Left renal pelvis (tissue), 4 donors: ENCODE measurements at places on chromosomes 4 and X. TPM values are rescaled to one million over a fixed set of nuclear protein-coding genes. Genes with fewer than 3 reads are reported as not detected.

DNA sequence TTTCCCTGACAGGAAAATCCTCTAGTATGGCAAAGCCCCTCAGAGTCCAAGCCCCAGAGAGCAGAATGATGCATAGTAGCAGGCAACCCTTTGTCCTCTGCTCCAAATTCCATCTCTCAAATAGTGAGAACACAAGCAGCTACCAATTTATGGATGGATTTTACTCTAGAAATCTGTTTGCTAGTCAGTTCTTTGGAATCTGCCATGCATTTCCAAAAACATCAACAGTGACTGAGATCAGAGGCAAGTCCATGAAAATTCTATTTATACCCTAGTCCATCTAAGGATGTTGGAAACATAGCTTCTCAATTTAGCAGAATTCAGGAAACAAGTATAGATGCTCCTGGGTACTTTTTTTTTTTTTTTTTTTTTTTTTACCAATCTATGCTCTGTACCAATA is 10.0 kb upstream of the CC2D2A start:
- no peak for DNase-seq

DNA sequence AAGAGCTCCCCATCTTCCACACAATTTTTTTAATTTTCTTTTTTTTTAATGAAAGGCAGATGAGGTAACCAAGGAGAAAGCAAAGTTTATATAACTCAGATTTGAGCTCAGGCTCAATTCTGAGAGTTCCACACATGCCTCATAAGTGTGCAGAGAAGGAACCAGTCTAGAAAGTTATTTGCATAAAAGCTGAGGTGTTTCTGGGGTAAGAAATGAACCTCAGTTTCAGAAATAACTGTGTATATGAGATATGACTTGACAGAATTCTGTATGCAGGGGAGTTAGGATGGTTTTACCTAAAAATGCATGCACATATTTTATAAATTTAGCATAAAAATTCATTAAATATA is 51.3 kb downstream of the DTHD1 start:
- no peak for DNase-seq

- no peak for DNase-seq
Measured at GRCh38 chrX:154462396-154462795, 4.3 kb downstream of the PLXNA3 start.

DNA sequence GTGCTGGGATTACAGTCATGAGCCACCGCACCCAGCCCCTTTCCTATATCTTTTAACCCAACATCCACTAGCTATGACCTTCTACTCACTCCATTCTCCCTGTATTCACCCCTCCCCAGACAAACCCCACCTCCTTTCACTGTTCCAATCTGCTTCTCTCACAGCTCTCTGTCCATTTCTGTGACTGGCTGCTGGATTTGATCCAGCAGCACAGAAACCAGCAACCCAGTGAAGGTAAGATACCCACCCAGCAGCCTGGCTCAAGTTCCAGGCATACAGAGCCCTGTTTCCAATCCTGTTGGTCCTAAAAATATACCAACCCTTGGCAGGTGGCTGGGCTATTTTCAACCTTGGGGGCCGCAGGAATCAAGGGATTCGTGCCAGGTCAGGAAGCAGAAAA is 56.9 kb upstream of the SMIM10 start:
- no peak for DNase-seq

DNA sequence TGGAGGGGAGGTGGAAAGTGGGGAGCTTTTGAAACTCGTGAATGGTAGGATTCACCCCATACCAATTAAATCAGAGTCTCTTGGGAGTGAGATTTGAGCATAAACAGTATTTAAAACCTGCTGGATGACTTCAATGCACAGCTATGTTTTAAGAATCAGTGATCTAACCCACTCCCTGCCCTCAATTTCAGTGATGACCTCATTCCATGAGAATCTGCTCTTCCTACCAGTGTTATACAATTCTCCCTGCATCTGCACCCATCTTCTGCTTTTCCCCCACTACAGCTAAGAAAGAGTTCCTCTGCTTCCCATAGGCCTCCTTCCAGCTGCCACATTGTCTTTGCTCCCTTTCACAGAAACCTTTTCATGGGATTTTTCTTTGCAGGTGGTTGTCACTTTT is 18.3 kb upstream of the H2AZ1 start:
- DNase-seq: no peak

MTMR8 gene
- polyA plus RNA-seq: 2.8 TPM
